Esophagus squamous epithelium (tissue), 5 donors: ENCODE measurements at places on chromosomes 11 and 22.

GRCh38 chr11:121453589-121454299, 977 bp upstream of the SORL1-AS1 start:
- DNase-seq: no peak

GRCh38 chr11:37557990-37558389, 960.0 kb upstream of the RAG2 start:
- DNase-seq: no peak

DNA sequence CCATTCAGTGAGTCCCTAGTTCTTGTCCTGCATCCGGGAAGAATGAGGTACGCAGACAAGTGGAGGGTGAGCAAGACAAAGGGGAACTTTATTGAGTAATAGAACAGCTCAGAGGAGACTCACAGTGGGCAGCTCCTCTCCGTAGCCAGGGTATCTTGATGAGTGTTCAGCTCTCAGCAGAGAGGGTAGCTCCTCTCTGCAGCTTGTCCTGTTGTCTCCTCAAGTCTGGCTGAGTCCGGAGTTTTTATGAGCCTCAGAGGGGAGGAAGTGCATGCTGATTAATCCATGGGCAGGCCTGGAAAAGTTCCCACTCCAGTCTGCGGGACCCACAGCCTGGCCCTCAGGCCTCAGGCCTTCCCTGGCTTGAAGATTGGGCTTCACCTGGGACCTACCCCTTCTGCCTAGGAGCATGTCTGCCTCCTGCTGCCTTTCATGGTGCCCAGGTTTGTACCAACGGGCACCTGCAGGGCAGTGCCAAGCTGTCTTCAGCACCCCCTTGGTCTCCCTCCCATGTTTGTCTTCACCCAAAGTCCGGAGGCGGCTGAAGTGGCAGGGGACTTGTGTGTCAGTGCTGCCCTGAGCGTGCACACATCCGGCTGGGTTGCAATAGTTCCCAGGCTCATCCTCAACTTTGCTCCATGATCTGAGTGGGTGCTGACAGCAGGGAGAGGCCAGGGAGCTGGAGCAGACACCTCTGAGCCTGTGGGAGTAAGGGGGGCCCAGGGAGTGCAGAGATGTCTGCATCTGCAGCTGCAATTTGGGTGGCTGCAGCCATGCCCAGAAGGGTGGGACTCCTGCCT, 134.2 kb downstream of the LDLRAD3 start:
- DNase-seq: no peak

GRCh38 chr11:88246696-88247095, 71.5 kb upstream of the RAB38 start:
- DNase-seq: no peak

- DNase-seq: no peak
Measured at GRCh38 chr11:40337118-40337517, 1122.3 kb downstream of the LRRC4C start.

- no peak for DNase-seq
Measured at GRCh38 chr22:38631724-38632123, 24.5 kb downstream of the FAM227A start.

DNA sequence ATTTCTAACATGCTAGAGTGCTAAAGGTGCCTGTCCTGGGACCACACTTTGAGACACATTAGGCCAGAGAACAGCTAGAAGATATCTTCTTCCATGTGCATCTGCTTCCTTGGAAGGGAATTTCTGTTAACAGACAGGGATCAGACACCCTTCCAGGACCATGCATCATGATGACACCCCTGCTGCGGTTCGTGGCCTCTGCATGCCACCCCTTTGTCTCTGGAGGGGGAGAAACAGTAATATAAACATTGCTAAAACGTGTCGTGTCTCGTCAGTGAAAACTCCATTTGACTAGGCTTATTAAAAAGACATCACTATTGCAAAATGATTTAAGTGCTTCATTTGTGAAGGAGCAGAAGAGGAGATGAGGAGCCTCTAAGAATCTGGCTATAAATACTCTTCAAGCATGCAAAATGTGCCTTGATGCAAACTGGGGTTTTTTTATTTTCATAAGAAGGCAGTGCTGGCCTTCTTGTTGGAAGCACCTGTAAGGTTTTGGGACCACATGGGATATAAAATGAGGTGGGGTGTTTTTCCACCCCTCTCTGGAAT, 141.6 kb downstream of the MYO18B start:
- DNase-seq: no peak

DNA sequence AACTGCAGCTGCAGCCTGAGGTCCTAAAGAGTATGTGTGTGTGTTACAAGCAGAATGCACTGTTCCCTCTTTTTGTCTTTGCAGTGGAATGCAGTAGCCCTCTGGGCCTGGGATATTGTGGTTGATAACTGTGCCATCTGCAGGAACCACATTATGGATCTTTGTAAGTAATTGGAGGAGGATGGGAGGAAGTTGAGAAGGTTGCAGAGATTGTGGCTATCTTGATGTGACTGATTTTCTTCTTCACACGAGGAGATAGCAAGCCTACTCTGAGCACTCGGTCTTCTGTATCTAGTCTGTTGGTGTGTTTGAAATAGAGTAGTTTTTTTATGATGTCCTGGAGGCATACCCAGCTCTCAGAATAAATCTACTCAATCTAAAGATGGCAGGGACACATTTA, 2.3 kb downstream of the RBX1 start:
- no peak for DNase-seq

DNA sequence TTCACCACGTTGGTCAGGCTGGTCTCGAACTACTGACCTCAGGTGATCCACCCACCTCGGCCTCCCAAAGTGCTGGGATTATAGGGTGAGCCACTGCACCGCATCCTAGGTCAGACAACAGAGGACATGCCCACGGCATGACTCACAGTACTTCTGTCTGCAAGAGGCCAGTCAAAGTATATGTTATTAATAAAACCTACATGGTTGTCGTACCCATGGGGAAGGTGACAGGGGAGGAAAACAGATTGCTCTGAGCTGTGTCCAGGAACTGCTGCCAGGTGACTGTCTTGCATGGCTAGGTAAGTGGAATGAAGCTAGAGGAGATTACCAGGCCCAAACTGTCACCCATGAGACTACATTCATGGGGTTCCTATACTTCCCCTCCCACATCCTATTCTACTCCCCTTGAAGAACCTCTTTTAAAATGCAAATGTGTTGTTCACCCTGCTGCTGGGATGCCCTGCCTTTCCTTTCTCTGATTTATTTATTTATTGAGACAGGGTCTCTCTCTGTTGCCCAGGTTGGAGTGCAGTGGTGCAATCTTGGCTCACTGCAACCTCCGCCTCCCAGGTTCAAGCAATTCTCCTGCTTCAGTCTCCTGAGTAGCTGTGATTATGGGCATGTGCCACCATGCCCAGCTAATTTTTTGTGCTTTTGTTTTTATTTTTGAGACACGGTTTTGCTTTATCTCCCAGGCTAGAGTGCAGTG, 2.0 kb upstream of the NLRX1 start:
- DNase-seq: no peak

DNA sequence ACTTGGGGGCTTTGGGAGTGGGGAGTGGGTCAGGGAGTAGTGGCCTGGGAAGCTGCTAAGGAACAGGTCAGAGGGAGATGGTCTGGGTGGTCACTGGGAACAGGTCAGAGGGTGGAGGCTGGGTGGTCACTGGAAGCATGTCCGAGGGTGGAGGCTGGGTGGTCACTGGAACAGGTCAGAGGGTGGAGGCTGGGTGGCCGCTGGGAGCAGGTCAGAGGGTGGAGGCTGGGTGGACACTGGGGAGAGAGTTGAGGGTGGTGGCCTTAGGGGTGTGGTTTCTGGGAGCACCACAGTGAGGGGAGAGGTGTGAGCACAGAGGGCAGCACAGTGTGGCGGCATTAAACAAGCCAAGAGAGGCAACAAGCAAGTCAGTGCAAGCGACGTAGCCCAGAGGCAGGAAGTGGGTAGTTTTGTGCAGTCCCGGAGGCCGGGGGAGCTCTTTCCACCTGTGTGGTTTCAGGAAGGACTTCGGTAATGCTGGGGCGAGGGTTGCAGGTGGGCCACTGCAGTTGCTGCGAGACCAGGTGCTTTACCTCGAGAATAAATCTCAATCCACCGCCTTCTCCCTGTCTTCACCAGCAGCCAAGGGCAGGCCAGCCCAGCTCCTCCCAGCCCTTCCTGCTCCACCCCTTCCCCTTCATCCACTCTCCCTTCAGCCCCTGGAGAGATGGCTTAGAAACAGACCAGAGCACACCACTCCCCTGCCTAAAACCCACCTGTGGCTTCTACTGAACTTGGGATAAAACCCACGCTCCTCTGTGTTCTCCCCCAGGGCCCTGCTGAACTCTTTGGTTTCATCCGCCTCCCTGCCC, 3.2 kb upstream of the CACNA1I start:
- no peak for DNase-seq

DNA sequence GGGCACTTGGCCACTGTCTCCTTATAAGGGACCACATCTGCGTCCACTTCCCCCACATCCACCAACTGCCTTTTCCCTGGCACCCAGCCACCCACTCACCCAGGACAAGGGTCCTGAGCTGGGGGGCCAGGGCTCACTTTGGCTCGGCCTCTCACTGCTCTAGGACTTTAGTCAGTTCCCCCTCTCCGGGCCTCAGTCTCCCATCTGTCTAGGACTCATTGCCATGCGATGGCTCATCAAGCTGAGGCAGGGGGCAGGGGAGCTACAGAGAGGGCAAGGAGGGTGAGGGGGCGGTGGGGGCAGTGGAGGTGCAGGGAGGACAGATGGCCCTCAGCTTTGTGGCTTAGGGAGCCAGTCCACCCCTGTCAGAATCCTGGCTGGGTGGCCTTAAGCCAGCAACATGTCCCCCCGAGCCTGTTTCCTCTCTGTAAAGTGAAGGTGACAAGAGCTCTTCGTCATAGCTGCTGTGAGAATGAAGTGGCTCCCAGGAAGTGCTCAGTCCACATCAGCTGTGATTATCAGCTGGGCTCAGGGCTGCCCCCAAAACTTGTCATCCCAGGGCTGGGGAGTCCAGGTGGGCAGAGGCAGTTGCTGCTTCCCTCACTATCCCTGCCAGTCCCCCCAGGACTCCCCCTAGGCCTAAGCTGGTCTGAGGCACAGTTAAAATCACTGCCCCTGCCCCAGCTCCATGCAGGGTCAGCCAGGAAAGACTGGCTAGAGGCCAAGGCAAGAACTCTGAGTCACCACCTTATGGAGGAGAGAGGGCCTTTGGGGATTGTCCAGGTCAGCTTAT, 14.9 kb downstream of the RAC2 start:
- no peak for DNase-seq

DNA sequence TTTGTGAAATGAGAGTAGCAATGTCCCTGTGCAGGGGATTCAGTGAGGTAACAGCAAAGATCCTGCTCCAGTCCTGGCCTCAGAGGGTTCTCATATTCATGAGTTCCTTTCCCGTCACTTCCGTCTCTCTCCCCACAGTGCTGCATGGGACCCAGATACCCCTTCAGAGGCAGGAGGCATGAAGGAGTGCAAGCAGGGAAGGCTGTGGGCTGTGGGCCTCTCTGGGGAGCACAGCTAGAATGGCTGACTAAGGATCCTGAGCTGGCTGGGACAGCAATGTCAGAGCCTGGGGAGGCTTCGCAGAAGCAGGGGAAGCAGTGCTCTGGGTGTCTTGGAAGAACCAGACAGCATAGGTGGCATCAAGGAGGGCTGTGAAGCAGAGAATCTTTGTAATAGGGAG, 13.0 kb downstream of the PKNOX2 start:
- DNase-seq: no peak

- DNase-seq: no peak
Measured at GRCh38 chr11:15864026-15864805, 492.1 kb downstream of the SOX6 start.

DNA sequence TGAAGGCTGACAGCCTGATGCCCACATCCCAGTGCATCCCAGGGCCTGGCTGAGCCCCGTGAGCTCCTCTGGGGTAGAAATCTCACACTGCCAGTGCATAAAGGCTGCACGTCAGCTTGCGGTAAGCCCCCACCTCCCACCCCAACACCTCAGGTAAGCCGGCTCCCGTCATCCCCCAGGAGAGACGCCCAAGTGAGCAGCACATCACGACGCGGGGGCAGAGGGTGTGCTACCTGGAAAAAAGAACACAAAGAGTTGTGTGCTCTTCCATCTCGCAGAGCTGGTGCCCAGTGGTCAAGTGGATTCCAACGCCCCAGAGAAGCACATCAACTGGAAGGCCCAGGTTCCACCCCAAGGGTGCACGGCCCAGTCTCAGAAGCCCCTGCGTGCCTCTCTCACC, 50.0 kb downstream of the IGSF9B start:
- DNase-seq: no peak

DNA sequence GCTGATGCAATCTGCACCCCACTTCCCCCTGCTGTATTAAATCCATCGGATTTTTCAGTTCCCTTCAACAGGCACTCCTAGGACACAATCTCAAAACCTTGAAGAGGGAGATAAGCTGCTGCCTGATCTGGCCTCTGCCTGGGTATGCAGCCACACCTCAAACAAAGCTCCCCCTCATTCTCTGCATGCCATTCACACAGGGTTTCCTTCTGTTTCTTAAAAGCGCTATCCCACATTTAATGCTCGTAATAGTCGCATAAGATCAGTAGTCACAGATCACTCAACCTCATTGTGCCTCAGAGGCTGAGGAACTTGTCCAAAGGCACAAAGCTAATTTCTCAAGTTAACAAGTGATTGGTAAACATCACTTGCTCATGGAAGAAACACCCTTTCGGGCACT, 34.0 kb downstream of the UQCR10 start:
- no peak for DNase-seq

DNA sequence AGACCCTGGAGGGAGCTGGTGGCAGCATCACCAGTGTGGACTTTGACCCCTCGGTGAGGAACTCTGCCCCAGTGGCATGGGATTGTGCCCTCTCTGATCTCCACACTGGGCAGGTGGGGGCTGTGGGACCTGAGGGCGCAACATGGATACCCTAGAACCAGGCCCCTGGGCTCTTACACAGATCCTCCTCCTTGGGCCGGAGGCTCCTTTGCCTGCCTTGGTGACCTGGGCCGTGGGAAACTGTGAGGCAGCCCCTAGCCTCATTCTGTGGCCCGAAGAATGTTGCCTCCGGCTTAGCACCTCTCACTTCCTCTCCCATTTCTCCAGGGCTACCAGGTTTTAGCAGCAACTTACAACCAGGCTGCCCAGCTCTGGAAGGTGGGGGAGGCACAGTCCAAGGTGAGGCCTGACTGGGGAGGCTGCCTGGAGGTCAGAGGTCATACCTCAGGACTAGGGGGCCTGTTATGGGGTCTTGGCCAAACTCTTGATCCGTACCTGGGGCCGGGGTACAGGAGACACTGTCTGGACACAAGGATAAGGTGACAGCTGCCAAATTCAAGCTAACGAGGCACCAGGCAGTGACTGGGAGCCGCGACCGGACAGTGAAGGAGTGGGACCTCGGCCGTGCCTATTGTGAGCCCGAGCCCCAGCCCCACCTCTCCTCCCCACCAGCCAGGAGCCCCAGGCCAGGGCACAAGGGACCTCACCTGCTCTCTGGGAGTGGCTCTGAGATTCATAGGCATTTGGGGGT, 12.2 kb downstream of the ATG16L2 start:
- no peak for DNase-seq

- no peak for DNase-seq
Measured at GRCh38 chr22:33598821-33599220, 321.5 kb downstream of the LARGE1 start.

GRCh38 chr11:18669711-18670110, 28.9 kb upstream of the TMEM86A start:
- no peak for DNase-seq
